Neural cell (in vitro differentiated cells): ENCODE measurements at places on chromosomes 7 and 10. TPM values are rescaled to one million over a fixed set of nuclear protein-coding genes. Genes with fewer than 3 reads are reported as not detected.

The KCNMA1 gene
- 60.8 and 62.4 TPM in 2 replicates for polyA plus RNA-seq

The SLC39A12 gene
- not detected in 2 replicates for polyA plus RNA-seq

The IQUB gene
- polyA plus RNA-seq: 0.41 and 0.58 TPM in 2 replicates

The ABHD11 gene
- polyA plus RNA-seq: 12.8 and 26.0 TPM in 2 replicates

The PAX2 gene
- not detected in 2 replicates for polyA plus RNA-seq

The POLL gene
- polyA plus RNA-seq: 23.0 and 30.8 TPM in 2 replicates

The PNLIP gene
- polyA plus RNA-seq: not detected in 2 replicates

The MRPS33 gene
- polyA plus RNA-seq: 68.4 and 68.5 TPM in 2 replicates

The PRLHR gene
- polyA plus RNA-seq: 0.20 TPM in 1 of 2 replicates, not detected in the other

The DLG5 gene
- polyA plus RNA-seq: 72.9 and 84.0 TPM in 2 replicates
